ENCODE measurements at places on chromosomes 7 and 10.
A peak's percentile ranks its signal among the peaks of the same experiment; 100 is the strongest.

DNA sequence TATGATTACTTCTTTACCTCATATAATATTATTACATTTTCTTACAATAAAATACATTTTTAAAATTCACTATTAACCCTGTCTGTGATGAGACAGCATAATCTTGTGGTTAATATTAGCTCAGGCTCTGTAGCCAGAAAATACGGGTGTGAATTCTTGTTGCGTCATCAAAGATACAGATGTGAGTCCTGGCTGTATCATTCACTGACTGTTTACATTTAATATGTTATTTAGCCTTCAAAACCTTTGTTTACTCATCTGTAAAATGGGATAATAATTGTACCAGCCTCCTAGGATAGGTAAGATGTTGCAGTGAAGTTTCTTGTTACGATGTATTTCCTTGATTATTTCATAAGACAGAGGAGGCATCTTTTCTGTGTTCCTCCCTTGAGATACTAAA, 184.7 kb upstream of the PRPS1L1 start:
- no peak for DNase-seq

GRCh38 chr10:72276421-72277339, 3.0 kb downstream of the DDIT4 start:
- no peak for DNase-seq

DNA sequence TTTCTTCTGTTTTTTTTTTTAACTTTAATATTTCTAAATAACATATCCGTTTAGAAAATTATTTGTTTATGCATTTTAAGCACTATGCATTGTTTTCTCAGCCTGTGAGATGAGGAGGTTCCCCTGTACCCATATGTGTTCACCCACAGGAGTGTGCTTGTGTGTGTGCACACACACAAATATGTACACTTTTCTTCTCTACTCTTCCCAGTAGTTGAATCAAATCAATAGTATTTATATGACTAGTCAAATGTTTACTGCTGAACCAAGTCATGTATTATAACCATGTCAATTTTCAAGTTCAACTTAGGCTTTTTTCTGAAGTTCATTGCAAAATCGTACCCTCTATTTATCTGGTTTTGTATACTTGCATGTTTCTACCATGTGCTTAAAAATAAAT, 37.3 kb downstream of the HDAC9 start:
- no peak for DNase-seq

GRCh38 chr7:127995881-127996215, 35.4 kb downstream of the LRRC4 start:
- DNase-seq = no peak

GRCh38 chr7:155917836-155918430, 105.7 kb upstream of the SHH start:
- peak; percentile 3 for DNase-seq

DNA sequence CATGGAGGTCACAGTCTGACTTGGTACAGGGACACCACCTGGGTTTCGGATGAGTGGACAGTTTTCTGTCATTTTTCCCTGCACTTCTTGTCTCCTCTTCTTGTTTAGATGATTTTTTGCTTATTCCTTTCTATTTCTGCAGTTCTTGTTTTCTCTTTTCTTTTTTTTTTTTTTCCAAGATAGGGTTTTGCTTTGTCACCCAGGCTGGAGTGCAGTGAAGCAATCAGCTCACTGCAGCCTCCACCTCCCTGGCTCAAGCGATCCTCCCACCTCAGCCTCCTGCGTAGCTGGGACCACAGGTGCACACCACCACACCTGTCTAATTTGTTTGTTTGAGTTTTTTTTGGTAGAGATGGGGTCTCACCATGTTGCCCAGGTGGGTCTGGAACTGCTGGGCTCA, 49.7 kb upstream of the RASGEF1A start:
- DNase-seq = no peak

DNA sequence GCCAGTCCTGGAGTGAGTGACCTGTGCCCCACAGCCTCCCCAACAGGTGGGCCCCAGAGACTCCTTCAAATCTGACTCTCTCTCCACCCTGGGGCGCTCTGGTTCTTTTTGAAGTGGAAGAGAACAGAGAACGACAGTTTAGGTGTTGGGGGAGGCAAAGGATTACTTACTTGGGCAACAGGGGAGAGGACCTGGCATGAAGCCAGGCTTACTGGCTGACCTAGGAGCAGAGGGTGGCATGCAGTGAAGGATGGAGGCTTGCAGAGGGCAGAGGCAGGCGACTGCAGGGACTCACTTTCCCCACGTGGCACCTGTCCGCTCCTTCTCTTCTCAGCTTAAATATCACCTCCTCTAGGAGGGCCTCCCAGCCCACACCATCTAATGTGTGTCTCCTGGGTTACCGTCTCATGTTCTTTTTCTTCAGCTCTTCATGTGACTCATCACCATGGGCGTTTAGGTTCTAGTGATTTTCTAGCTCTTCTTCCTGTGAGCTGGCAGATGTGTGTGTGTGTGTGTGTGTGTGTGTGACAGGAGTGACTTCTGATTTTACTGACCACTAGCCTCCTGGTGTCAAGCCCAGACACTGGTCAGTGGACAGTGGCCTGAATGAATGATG, 15.5 kb downstream of the LZTS2 start:
- no peak for DNase-seq

GRCh38 chr10:72690071-72690755, 1.7 kb upstream of the MCU start:
- no peak for DNase-seq

- DNase-seq = no peak
These were observed 9.1 kb upstream of the PRKAR2B start for GRCh38 chr7:107035446-107035845.

DNA sequence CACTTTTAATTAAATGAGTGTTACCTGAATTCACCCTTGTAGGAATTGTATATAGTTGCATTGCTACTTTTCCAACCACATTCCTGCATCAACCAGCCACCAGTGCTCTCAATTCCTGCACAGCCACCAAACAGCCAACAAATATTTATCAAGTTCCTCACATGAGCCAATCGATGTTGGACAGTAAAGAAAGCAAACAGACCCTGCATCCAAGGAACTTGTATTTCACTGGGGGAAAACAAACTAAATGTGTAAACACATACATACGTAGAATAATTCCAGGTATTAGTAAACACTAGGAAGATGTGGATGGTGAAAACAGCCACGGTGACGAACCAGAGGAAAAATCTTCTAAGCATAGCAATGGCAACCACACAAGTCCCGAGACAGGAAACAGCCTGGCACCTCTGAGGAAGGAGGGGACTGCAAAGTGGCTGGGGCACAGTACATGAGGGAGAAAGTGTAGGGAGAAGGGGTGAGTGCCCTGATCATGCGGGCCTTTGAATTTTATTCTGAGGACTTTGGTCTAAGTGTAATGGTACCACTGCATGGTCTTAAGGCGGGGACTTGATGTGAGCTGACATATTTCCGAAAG, 111.2 kb downstream of the XRCC2 start:
- peak; percentile 49 for DNase-seq

DNA sequence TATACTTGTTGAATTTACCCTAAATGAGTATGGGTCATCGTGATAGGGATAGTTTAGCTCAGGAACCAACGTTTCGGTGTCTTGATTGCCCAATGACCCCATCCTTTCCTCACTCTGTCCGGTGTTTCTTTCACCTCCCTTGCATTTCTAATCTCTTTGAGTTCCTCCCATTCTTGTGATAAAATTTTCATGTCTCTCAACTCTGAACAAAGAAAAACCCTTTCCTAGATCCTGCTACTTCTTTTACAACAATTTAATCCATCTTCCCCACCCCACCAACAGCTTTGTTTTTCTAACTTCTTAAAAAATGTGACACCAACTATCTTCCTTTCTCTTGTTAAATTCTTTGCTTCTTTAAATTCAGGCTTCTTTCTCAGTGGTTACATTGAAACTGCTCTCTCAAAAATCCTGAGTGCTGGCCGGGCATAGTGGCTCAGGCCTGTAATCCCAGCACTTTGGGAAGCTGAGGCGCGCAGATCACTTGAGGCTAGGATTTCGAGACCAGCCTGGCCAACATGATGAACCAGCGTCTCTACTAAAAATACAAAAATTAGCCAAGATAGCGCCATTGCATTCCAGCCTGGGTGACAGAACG, 130.3 kb upstream of the MINDY3 start:
- DNase-seq = no peak

DNA sequence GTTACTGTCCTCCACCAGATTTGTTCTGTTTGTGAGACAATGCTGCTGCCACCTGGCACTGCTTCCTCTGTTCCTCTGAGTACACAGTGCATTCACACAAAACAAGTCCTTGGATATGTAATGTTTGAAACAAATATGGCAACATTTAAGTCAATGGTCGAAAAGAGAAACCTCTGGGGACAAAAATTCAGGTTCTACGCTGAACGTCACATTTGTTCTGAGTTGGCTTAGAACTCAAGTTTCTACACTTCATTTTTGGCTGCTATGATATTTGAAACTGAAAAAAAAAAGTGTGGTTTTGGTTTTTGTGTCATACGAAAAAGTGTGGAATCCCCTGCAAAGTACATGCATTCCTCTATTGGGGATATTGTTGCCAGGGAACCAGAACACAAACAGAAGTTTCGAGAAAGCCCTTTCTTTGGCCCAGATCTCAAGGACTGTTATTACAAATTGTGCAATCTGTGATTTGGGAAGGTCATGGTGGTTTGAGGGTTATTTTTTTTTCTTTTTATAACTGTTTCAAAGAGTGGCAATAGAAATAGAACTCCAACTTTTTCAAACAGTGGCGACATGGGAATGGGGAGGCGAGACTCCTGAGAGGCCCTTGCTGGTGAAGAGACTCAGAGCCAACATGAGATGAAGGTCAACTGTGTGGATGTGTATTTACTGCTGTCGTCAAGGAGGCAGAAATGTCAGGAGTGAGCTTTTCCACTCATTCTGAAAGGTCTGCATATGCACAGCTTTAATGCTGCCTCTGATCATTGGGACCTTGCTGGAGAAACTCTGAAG, 127.5 kb downstream of the CUBN start:
- DNase-seq = peak; percentile 83

- no peak for DNase-seq
These were observed 102.5 kb downstream of the COL26A1 start for GRCh38 chr7:101465131-101465530.

DNA sequence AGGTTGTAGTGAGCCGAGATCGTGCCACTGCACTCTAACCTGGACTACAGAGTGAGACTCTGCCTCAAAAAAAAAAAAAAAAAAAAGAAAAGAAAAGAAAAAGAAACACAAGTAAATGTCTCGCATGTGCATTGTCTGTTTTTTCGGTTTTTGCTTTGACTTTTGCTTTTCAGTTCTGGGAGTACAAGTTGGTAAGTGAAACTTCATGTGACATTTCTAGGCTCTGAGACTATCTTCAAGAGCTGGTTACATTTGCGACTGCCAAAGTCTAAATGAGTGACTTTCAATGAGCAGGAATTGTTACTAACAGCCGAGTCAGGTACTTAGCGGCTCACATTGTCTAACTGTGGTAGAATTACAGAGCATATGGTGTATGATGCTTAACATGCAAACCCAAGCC, 107.0 kb upstream of the CELF2 start:
- no peak for DNase-seq

- DNase-seq = peak; percentile 33
These were observed 1.2 kb upstream of the PRRT4 start for GRCh38 chr7:128362670-128363069.

GRCh38 chr7:146249272-146249671, 132.7 kb downstream of the CNTNAP2 start:
- no peak for DNase-seq

- peak; percentile 3 for DNase-seq
These were observed 27.7 kb upstream of the AMPH start for GRCh38 chr7:38658921-38659320.

GRCh38 chr7:264541-265191, 25.3 kb upstream of the FOXL3 start:
- peak; percentile 37 for DNase-seq

DNA sequence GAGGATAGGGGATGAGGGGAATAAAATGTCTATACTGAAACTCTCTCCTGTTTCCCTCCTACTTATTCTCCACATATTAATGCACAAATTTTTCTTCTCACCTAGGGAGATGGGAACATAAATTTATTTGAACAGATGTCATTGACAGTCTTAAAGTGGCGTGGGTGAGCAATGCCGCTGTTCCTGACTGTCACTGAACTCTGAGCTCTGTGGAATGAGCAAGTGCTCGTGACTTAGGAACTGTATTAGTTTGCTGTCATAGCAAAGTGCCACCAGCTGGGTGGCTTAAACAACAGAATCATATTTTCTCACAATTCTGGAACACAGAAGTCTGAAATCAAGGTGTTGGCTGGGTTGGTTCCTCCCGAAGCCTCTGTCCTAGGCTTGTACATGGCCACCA, 29.1 kb downstream of the INPP5F start:
- no peak for DNase-seq

- peak; percentile 91 for DNase-seq
These were observed 818 bp downstream of the DLD start for GRCh38 chr7:107891636-107892366.

- no peak for DNase-seq
These were observed 37.0 kb downstream of the TBC1D12 start for GRCh38 chr10:94439275-94439861.

GRCh38 chr10:34334908-34335307, 480.2 kb downstream of the PARD3 start:
- DNase-seq = no peak

- peak; percentile 75 for DNase-seq
These were observed 1.1 kb downstream of the RRP12 start for GRCh38 chr10:97399843-97400545.

DNA sequence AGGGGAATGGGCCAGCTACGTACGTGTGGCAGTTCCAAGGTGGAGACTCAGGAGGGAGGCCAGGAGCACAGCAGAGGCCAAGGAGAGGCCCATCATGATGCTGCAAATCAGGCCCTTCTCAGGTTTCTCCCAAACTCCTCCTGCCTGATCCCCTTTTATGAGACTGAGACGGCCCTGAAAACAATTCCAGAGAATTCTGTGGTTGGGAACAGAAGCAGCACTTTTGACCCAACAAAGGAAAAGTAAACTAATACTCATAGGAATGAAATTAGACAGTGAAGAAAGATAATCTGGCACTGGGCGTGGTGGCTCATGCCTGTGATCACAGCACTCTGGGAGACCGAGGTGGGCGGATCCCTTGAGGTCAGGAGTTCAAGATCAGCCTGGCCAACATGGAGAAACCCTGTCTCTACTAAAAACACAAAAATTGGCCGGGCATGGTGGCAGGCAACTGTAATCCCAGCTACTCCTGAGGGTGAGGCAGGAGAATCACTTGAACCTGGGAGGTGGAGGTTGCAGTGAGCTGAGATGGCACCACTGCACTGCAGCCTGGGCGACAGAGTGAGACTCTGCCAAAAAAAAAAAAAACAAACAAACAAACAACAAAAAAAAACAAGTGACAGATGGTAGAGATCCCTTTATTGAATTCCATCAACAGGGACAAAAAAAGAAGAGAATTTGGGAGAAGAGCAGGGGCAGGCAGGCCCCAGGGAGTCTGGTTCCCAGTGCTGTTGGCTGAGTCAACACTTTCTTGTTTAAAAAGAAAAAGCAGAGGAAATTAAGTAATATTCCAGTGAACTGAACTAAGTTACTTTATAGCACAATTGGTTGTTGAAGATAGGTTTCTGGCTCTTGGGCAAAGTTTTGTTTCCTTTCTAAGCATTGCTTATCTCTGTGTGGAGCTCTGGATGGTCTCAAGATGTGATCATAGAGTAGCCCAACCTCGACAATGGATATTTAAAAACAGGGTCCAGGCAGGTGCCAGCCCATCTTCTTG, at the start of gene CCL26:
Gene CCL26, minus strand, starts transcription at position 131 of the 997 bp plus-strand sequence. Its CDS starts 35 bp downstream, at position 96.
- no peak for DNase-seq

Measured in common myeloid progenitor, CD34-positive (primary cell).